Activated T-cell treated with anti-CD3 and anti-CD28 coated beads for 48 hours (primary cell): ENCODE measurements at places on chromosomes 5 and 9.

DNA sequence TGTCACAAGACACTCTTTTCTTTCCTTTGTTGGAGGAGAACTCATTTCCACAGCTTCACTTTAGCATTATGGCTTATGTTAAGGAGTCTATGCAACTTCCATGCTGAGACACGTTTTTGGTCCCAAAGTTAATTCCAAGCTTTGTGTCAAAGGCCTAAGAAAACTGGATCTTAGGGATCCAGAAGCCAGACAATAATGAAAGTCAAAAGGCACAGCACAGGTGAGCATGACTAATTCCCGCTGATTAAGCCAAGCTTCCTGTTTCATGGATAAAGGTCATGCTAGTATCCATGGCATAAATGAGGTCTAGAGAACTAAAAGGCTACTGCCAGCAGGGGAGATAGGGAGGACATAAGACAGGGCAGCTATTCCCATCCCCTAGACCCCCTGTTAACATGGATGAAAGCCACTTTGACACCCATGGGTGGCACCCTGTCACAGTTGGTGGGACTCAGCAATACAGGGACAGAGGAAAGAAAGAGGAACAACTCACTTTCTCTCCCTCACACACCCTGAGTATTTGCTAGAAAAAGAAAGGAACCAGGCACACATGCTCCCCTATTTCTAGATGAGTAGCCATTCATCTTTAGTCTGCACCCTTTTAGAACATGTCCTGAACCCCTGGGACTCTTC, 438.1 kb upstream of the CDH9 start:
- DNase-seq, result no peak

DNA sequence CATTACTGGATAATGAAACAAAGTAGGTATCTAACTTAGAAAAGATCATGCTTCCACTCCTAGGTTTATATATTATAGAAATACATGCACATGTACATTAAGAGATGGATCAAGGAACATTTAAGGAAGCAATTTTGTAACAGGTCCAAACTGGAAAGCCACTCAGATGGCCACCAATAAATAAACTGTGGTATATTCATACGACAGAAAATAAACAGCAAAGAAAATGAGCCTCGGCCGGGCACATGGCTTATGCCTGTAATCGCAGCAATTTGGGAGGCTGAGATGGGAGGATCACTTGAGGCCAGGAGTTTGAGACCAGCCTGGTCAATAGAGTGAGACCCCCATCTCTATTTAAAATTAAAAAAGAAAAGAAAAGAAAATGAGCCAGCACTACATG, 25.6 kb downstream of the CEMIP2 start:
- no peak for DNase-seq

- DNase-seq, result no peak
Measured at GRCh38 chr9:127537792-127538191, 74.3 kb upstream of the STXBP1 start.

GRCh38 chr5:155252025-155252424, 238.5 kb downstream of the KIF4B start:
- no peak for DNase-seq

DNA sequence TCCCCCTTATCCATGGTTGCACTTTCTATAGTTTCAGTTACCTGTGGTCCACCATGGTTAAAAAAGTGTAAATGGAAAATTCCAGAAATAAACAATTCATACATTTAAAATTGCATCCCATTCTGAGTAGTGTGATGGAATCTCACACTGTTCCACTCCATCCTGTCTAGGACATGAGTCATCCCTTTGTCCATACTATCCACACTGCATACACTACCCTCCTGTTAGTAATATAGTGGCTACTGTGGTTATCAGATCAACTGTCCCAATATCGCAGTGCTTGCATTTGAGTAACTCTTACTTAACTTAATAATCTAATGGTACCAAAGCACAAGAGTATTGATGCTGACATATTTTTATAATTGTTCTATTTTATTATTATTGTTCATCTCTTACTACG, 100.7 kb downstream of the RAB3C start:
- DNase-seq, result no peak

- DNase-seq, result no peak
Measured at GRCh38 chr5:176722757-176723156, 75.5 kb downstream of the TSPAN17 start.

DNA sequence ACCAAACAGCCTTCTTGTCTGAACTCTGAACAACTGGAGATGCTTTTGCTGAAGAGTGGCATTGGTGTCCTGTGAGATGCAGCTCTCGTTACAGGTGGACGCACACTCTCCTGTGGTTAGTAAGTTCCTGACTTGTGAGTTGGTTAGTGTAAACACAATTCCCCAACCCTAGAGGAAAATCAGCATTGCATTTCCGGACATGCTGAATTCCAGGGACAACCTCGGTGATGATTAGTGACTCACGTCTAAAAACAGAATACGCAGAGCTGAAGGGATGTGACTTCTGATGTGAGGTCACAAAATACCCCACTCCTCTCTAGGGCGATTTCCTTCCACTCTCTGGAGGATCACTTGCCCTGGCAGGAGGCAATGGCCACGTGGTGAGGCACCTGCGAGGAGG, 5.0 kb downstream of the OR2V2 start:
- no peak for DNase-seq

DNA sequence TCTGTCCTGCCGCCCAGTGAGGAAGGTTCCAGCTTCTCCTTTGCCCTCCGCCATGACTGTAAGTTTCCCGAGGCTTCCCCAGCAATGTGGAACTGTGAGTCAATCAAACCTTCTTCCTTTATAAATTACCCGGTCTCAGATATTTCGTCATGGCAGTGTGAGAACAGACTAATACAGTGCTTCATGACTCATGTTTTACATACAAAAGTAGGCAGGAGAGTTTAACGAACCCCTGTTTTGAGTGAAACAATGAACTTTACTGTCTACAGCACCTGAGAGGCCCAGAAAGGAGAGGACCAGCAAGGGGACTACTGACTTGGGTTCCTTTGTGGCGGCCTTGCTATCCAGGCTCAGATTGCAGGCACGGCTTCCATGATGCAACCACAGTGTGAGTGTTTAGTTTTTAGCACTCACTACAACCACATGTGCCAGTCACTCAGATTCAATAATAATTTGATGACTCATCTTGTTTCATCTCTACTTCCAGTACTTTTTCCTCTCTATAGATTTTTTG, 139.1 kb upstream of the CLINT1 start:
- no peak for DNase-seq

DNA sequence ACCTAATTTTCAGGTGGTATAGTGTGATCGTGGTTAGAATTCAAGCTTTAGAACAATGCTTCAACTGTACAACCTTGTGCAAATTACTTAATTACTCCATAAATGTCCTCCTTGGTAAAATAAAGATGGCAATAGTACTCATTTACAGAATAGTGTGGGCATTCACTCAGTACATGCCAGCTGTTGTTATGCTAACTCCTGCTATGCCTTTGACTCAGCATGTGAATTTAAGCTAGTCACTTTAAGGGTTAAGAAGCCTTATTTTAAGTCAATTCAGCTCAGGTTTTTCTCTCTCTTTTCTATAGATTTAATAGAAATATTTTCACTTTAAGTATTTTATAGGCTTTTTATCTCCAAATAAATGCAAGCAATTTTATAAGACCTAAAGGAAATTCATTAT, 335.6 kb upstream of the ITGA1 start:
- DNase-seq, result no peak

- no peak for DNase-seq
Measured at GRCh38 chr9:84867186-84867585, 197.7 kb downstream of the NTRK2 start.
